Anterior cingulate cortex (tissue), 58 donors: ENCODE measurements at places on chromosomes 2 and 18.

DNA sequence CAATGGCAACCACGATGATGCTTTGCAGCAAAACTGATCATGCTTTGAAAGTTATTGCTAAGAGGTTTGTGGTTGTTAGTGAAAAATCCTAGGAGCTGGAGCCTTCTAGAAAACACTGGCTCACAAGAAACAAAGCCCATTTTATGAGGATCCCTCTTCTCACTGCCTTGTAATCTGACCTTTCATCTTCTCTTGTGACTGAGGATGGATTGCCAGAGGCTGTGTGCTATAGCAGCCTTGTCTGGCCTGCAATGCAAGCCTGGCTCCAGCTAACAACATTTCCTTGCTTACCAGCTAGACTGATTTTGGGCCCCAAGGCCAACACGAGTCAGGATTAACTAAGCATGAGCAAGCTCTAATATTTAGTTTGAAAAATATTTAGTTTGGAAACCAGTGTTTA, 13.1 kb downstream of the PIEZO2 start:
- peak; percentile 11 for DNase-seq

- no peak for DNase-seq
Observed at GRCh38 chr2:126510356-126510755, 145.6 kb upstream of the GYPC start.

DNA sequence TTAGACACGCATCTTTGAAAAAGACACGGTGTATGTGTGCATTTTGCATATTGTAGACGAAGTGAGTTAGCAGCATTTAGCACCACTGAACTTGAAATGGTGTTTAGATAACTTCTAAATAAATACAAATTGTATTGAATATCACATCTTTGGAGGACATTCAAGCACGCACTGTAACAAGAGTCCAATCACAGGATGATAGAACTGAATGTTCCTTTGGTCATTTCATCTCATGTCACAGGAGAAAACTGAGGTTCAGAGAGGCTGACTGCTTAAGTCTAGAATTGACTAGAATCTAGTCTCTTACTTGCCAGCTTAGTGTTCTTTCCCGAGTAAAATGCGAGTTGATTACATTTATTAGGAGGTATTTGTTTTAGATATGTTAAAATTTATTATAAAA, 119.2 kb upstream of the CCDC195 start:
- DNase-seq, result no peak

GRCh38 chr2:2788076-2788475, 457.0 kb upstream of the MYT1L start:
- DNase-seq, result no peak

DNA sequence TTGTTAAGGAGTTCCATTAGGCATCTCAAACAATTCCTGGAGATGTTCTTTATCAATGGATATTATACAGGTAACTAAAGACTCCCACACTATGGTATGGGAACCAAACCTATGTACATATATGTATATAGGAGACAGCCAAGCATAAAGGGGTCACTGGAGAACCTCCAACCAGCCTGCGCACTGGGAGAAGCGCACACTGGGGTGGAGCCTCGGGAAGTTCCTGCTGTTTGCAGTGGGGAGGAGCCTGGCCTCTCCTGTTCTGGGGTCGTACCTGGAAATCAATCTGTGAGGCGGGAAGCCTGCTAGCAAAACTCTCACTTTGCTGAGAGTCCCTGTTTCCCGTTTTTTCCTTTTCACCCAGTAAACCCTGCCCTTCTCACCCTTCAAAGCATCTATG, 83.1 kb upstream of the CREB1 start:
- DNase-seq, result no peak

GRCh38 chr18:63317982-63318888, 1.3 kb downstream of the BCL2 start:
- peak; percentile 63 for DNase-seq

DNA sequence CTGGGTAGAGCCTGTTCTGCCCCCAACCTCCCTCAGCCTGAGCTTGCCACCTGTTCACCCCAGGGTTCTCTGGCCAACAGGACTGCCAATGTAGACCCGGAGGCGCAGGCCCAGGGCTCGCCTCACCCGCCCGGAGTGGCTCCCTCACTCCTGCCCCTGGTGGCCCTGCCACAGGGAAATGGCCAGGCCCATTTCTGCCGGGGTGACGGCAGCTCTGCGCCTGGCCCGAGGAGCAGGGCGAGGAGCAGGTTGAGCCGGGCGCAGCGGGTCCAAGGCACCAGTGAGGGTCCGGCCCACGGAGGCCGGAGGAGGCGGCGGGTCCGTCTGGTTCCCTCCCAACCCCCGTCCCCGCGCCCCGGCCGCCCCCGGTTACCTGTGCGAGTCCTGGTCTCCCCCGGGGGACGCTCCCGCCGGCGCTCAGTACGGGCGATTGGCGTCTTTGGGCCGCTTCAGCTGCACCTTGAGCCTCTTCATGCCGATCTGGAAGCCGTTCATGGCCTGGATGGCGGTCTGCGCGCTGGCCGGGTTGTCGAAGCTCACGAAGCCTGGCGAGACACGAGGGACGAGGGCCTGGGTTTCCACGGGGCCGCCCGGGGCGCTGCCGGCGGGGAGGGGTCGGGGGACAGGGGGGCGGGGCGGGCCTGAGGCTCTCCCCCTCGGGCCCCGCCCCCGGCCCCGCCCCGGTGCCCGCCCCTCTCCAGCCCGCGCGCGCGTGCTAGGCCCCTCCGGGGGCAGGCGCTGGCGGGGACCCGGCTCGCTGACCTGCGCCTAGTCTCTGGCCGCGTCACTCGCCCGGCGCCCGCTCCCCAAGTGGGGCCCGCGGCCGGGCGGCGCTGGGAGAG, 312.0 kb downstream of the CELF4 start:
- DNase-seq, result no peak

GRCh38 chr2:232744963-232745362, 31.4 kb downstream of the KCNJ13 start:
- no peak for DNase-seq

- no peak for DNase-seq
Observed at GRCh38 chr2:139123795-139124194, 343.6 kb upstream of the NXPH2 start.

GRCh38 chr2:7919510-7919909, 762.3 kb upstream of the ID2 start:
- no peak for DNase-seq

DNA sequence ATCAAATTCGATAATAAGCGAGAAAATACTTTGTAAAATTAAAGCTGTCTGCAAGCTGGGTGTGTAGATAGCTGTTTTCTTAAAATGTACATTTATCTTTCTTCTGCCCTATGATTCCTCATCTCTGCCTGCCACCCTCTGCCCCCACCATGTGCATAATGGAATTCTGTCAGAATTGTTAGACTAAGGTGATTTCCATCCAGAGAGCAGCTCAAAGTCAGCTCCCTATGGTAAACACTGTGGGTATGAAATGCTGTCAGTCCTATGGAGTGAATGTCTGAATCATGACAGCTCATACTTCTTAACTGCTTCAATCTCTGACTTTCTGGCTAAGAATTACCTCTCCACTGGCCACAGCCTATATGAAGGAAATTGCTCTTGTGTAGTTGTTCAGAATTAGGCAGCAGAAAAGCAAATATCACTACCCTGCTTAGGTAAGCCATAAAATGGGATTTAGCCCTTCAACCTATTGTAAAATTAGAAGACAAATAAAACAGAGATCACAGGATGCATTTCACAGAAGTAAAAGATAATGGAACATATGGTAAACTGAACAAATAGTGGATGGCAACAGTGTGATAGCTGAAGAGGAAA, 137.7 kb downstream of the CD8B2 start:
- DNase-seq, result no peak

DNA sequence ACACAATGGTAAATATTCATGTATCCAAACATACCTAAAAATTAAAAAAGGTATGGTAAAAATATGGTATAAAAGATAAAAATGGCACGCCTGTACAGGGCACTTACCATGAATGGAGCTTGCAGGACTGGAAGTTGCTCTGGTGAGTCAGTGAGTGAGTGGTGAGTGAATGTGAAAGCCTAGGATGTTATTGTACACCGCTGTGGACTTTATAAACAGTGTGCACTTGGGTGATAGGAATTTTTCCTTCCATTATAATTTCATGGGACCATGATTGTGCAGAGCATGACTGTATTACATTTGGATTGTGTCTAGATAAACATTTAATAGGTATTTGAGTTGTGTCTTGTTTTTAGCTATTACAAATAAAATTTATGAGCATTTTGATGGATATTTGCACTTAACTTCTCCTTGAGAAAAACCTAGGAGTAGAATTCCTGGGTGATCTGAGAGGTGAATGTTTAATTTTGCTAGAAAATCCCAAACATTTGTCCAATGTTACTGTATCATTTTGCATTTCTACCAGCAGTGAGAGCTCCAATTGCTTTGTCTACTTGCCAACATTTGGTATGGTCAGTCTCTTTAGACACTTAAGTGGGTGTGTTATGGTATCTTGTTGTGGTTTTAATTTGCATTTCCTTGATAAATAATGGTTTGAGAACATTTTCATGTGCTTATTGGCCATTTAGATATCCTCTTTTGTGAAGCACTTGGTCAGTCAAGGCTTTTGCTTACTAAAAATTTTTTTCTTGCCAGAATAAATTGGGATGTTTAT, 81.7 kb downstream of the BCL2L11 start:
- DNase-seq, result no peak

GRCh38 chr2:66301022-66301766, 133.7 kb upstream of the MEIS1 start:
- no peak for DNase-seq

GRCh38 chr2:86785456-86785855, 5.3 kb downstream of the CD8A start:
- DNase-seq, result no peak

GRCh38 chr2:59440491-59440890, 1113.0 kb downstream of the BCL11A start:
- no peak for DNase-seq

GRCh38 chr2:217714287-217714751, 288.5 kb downstream of the TNS1 start:
- DNase-seq, result peak; percentile 56

DNA sequence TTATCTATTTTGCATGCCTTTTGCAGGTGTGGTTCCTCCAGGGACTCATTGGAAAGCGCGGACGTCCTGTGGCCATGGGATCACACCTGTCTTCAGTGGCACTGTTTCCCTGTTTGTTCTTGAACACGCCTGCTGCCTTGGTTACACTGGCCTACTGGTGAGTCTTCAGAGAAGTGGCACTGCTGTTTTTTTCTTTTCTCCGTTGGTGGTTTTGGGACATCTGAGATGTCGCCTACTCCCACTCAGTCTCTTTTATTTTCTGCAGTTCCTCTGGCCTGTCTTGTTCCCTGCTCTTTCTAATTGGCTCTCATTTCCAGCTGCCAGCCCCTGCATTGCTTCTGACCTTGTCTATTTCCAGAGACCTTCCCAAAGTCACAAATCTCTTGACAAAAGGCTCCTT, 35.7 kb upstream of the POU3F3 start:
- no peak for DNase-seq

GRCh38 chr2:46435796-46436360, 43.5 kb upstream of the TMEM247 start:
- DNase-seq, result no peak

- no peak for DNase-seq
Observed at GRCh38 chr18:22558945-22559385, 141.2 kb upstream of the CTAGE1 start.

DNA sequence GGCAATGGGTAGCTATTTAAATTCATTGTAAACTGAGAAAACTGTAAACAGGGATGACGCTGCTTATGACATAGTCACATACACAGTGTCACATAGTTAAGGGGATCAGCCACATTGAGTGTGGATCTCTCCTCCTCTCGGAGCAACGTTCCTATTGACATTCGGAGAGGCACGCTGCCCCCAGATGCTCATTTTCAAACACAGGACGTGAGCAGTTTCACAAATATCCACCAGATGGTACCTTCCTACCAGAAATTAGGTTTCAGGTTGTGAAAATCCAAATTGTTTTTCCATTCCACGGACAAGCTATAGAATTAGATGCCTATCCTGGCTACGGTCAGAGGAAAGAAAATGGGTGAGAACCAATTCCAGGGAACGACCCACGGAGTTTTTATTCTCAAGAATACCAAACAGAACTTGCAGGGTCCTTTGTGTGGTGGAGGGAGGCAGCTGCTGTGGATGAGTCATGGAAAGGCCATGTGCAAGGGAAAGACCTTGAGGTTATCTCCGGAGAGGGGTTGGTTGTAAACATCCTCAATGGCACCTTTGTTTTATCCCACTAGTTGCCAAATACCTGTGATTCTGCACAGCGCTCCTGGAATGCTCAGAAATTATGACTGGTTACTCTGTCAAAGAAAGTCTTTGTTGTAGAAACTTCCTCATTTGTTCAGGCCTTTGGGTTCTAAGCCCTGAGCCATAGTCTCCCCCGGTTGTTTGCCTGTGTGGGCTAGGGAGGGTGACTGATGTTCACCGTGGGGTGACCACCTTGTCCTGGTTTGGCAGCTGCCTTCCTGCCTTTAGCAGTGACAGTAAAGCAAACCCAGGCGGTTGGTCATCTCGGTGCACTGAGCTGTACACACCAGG, 88.0 kb downstream of the ACTR3 start:
- DNase-seq, result no peak

- DNase-seq, result peak; percentile 20
Observed at GRCh38 chr2:119230219-119231185, 6.9 kb downstream of the STEAP3 start.

DNA sequence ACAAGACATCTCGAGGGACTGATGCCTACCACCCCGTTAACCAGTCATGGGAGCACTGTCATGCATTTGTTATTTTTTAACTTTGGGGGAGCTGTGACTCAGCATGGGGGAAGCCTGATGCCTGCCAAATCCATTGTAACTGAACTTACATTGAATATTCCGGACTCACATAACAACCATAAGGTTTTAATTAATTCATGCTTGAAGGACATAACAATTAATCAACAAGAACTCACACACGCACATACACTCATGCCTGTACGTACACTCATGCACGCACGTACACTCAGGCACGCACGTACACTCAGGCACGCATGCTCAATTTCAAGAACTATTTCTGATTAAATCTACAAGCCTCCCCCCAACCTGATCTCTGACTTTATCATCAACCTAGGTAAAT, 1639.1 kb downstream of the SUCLG1 start:
- DNase-seq, result no peak

DNA sequence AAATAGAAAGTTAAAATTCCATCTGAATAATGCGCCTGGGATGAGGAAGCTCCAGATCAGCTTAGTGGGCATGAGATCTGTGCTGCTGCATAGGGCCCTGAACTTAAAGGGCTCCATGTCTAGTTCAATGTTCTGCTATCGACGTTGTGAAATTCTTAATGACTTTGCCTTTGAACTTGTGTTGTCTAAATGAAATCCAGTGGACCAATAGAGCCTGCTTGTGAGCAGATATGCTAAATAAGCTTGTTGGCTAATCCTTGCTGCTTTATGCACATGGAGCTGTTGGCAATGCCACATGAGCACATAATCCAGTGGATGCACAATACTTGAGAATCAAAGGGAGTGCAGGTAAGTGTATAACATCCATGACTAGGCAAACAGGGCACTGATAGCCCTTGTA, 228.6 kb downstream of the TNS1 start:
- no peak for DNase-seq

GRCh38 chr2:135851858-135852257, 14.9 kb upstream of the LCT start:
- DNase-seq, result no peak
